ENCODE measurements at places on chromosomes 13 and 19. TPM values are rescaled to one million over a fixed set of nuclear protein-coding genes. Genes with fewer than 3 reads are reported as not detected.

- H3K27ac ChIP-seq = peak overlapping the region; percentile 53
- no peaks in the 10 kb centered on the region for H3K4me1 ChIP-seq
- H3K36me3 ChIP-seq = no peaks in the 10 kb centered on the region
- no peak overlapping the region for H3K4me3 ChIP-seq
- no peaks in the 10 kb centered on the region for H3K27me3 ChIP-seq
These were observed 117.6 kb upstream of the SPRY2 start for GRCh38 chr13:80458543-80458942.

- no peak overlapping the region for H3K27ac ChIP-seq
- H3K36me3 ChIP-seq = no peaks in the 10 kb centered on the region
- H3K27me3 ChIP-seq = no peaks in the 10 kb centered on the region
- no peak for DNase-seq
- H3K4me1 ChIP-seq = peaks cover 28% of the 10 kb centered on the region
- no peak overlapping the region for H3K4me3 ChIP-seq
These were observed 3.7 kb upstream of the RAP2A start for GRCh38 chr13:97430296-97430695.

DNA sequence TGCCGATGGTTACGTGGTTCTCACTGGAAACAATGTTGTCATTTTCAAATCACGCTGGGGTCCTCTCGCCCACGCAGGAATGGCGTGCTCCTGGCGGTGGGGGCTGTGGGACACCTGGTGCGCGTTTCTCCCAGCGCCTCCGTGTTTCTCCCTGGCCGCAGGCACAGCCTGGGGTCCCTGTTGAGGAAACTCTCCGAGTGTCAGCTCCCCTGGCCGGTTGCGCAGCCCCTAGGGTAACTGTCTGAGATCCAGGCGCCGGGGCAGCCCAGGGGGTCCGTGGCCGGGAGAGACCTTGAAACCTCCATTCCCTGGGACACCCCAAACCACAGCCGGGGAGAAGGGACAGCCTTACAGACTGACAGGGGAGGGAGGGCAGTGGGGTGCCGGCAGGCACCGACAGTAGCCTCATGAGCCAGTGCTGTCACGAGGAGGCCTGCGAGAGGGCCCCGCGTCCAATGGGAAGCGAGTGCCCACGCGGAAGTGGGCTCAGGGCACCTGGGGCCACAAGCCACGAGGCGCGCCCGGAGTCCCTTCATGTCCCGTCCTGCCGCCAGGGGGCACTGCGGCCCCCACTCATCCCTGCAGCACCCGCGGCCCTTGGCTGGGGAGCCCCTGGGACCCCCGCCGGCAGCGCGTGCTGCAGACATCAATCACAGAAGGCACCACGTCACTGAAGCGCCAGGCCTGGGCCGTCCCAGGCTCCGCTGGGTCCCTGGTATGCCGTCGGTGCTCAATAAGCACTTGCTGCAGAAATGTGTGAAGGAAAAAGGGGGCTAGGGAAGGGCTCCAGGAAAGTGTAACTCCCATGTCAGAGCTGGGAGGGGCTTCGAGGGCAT, 9.5 kb downstream of the ADAMTSL5 start:
- peaks cover 7% of the 10 kb centered on the region for H3K4me1 ChIP-seq
- no peak for DNase-seq
- H3K4me3 ChIP-seq = no peak overlapping the region
- H3K36me3 ChIP-seq = no peaks in the 10 kb centered on the region

DNA sequence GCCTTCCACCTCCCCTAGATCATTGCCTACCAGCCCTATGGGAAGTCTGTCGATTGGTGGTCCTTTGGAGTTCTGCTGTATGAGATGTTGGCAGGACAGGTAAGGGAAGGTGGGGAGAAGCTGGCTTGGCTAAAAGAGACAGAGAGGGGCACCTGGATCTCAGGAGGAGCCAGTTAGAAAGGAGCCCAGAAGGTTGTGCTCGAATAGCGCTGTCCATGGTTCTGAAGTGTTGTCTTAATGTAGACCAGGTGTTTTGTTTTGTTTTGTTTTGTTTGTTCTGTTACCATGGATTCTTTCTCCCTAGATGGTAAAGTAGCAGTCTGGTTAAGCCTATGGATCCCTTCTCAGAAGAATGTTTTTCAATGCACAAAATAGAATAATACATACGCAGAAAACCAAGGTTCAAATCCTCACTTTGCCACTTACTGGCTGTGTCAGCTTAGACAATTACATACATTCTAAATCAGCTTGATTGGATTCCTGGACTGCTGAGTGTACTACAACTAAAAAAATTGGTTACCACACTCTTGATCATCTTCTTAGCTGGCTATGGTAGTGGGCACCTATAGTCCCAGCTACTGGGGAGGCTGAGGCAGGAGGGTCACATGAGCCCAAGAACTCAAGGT, 5.9 kb upstream of the CACNG7 start:
- no peak overlapping the region for H3K4me3 ChIP-seq
- H3K36me3 ChIP-seq = no peaks in the 10 kb centered on the region
- no peaks in the 10 kb centered on the region for H3K4me1 ChIP-seq
- peak; percentile 44 for DNase-seq

Gene PLA2G4C
- 21.6 TPM for total RNA-seq

Gene CAPNS1
- total RNA-seq = 743 TPM

Gene ZNF486
- total RNA-seq = 5.1 TPM

Measured in lung (tissue), 17 donors.